ENCODE measurements at places on chromosomes 11 and 22. TPM values are rescaled to one million over a fixed set of nuclear protein-coding genes. Genes with fewer than 3 reads are reported as not detected.

C22orf31 gene
- total RNA-seq = not detected

DNA sequence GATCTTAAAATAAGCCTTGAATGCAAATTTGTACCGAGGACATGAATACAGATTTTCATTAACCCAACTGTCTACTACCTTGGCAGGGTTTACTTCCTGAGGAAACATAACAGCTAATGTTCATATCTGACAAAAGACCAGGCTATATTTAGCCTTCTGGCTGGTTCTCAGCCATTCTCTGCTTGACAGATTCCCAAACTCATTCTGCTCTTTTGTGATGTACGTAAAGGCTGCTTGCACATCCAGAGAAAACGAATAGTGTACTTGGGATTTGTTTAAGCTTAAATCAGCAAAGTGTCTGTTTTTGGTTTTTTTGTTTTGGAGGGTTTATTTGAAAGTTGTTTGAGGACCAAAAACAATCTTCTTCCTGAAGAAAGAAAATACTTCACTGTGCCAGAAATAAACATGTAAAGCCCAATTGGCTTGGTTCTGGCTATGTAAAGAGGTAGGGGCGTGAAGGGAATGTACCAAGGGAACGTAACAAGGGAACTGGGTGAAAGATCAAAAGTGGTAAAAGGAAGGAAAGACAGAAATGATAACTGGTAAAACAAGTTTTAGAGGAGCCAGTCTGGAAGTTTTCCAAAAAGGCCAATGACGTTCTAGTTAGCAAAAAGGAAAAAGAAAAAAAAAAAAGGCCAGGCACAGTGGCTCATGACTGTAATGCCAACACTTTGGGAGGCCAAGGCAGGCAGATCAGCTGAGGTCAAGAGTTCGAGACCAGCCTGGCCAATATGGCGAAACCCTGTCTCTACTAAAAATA, 21.4 kb upstream of the CRTAM start:
- no peak overlapping the region for H3K27ac ChIP-seq
- no peak for DNase-seq
- no peaks in the 10 kb centered on the region for H3K27me3 ChIP-seq
- no peak overlapping the region for H3K4me3 ChIP-seq
- H3K36me3 ChIP-seq = no peaks in the 10 kb centered on the region

DNA sequence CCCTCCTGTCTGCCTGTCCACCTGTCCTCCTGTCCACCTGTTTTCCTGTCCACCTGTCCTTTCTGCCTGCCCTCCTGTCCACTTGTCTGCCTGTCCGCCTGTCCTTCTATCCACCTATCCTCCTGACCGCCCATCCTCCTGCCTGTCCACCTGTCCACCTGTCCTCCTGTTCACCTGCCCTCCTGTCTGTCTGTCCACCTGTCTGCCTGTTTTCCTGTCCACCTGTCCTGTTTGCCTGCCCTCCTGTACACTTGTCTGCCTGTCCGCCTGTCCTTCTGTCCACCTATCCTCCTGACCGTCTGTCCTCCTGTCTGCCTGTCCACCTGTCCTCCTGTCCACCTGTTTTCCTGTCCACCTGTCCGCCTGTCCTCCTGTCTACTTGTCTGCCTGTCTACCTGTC, 682.8 kb downstream of the TBC1D22A start:
- H3K36me3 ChIP-seq = no peaks in the 10 kb centered on the region
- no peaks in the 10 kb centered on the region for H3K4me1 ChIP-seq
- DNase-seq = no peak
- H3K27me3 ChIP-seq = no peaks in the 10 kb centered on the region
- no peak overlapping the region for H3K4me3 ChIP-seq

DNA sequence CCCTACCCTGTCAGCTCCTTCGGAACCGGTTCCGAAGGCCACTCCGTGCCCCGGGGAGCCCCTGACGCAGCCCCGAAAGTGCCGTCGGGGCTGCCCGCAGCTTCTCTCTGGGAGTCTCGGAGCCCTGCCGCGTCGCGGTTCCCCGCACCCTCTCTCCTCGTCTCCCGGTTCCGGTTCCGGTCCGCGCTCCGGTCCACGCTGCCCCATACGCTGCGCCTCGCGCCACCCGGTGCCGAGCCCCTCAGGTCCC, 618 bp downstream of the MTA2 start:
- no peaks in the 10 kb centered on the region for H3K27me3 ChIP-seq
- H3K27ac ChIP-seq = peak overlapping the region; percentile 83
- no peak for DNase-seq
- H3K4me1 ChIP-seq = peaks cover 43% of the 10 kb centered on the region
- peaks cover 38% of the 10 kb centered on the region for H3K36me3 ChIP-seq

DNA sequence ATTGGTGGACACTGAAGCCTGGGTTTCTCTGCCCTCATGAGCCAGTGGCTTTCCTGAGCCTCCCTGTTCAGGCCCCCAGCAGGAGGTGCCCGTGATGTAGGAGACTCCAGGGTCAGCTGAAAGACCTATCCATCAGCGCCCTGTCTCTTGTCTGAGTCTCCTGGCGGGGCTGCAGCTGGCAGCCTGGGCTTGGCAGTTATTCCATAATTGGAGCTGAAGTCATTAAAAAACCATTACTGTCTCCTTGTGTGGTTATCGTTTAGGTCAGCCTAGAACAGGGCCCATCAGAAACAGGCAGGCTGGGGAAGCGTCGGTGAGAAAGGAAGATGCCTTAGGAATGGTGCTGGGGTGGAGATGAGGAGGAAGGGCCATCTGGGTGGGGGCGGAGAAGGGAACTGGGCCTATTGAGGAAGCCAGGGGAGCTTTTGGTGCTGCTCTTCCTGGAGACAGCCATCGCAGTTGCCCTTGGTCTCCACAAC, 5.0 kb downstream of the TUB start:
- peaks cover 5% of the 10 kb centered on the region for H3K4me1 ChIP-seq
- DNase-seq = no peak
- peaks cover 11% of the 10 kb centered on the region for H3K27me3 ChIP-seq
- H3K27ac ChIP-seq = no peak overlapping the region

Measured in natural killer cell (primary cell).